Lower leg skin (tissue), 4 donors: ENCODE measurements at places on chromosomes 16 and 17. TPM values are rescaled to one million over a fixed set of nuclear protein-coding genes. Genes with fewer than 3 reads are reported as not detected.

Gene CBFA2T3
- total RNA-seq: 2.0 TPM

Gene CAMKK1
- 17.9 TPM for total RNA-seq

Gene TP53TG3F
- total RNA-seq: not detected

Gene KRTAP2-2
- 3.6 TPM for total RNA-seq

Gene FNDC8
- total RNA-seq: not detected

Gene CRLF3
- 16.8 TPM for total RNA-seq

Gene TTLL6
- not detected for total RNA-seq

Gene HCRT
- not detected for total RNA-seq

Gene INCA1
- 1.8 TPM for total RNA-seq

Gene MYH8
- not detected for total RNA-seq

Gene FOXN1
- 65.0 TPM for total RNA-seq

Gene UTS2R
- not detected for total RNA-seq

Gene ADAD2
- not detected for total RNA-seq

Gene KRTAP4-6
- total RNA-seq: 0.25 TPM

Gene NUPR1
- 275 TPM for total RNA-seq

Gene CTRB2
- not detected for total RNA-seq

- DNase-seq: no peak
Observed at GRCh38 chr17:954431-955164, 25.0 kb downstream of the NXN start.

DNA sequence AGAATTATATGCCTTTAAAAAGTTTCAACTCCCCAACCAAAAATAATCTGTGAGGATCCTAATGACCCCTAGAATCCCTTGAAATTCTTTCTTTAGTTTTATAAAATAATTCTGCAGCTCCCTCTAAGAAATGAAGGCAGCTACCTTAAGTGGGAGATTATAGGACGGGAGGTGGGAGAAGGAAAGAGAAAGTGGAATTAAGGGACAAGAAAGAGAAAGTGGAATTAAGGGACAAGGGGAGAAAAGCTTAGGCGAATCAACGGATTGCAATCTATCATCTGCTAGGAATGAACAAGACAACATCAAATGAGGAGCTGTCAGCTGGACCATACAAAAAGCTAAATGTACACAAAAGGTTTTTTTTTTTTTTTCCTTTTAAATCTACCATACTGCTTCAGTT, 262.0 kb downstream of the ZFHX3 start:
- DNase-seq: no peak

GRCh38 chr16:11029948-11030347, 85.6 kb downstream of the CLEC16A start:
- DNase-seq: no peak

DNA sequence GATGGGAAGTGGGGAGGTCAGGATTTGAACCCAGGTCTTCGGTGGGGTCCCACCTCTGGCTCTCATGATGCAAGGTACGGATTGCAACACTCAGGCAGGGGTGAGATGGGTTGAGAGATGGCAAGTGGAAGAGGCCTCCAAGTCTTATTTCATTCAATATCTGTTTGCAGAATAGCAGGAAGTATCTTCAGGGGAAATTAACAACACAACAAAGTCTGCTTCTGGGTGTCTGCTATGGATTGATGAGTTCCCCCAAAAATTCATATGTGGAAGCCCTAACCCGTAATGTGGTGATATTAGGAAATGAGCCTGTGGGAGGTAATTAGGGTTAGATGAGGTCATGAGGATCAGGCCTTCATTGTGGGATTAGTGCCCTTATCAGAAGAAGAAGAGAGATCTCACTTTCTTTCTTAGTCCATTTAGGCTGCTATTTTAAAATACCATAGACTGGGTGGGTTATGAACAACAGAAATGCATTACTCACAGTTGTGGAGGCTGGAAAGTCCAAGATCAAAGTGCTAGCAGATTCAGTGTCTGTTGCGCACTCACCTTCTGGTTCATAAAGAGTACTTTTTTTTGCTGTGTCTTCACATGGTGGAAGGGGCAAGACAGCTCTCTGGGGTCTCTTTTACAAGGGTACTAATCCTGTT, 4.4 kb upstream of the CD300H start:
- DNase-seq: no peak

- no peak for DNase-seq
Observed at GRCh38 chr17:32741381-32741780, 135.5 kb downstream of the MYO1D start.

- no peak for DNase-seq
Observed at GRCh38 chr16:49778202-49778930, 77.5 kb downstream of the ZNF423 start.

- DNase-seq: no peak
Observed at GRCh38 chr16:13269905-13270528, 368.6 kb downstream of the SHISA9 start.

GRCh38 chr16:53666786-53667415, 36.8 kb downstream of the RPGRIP1L start:
- no peak for DNase-seq

DNA sequence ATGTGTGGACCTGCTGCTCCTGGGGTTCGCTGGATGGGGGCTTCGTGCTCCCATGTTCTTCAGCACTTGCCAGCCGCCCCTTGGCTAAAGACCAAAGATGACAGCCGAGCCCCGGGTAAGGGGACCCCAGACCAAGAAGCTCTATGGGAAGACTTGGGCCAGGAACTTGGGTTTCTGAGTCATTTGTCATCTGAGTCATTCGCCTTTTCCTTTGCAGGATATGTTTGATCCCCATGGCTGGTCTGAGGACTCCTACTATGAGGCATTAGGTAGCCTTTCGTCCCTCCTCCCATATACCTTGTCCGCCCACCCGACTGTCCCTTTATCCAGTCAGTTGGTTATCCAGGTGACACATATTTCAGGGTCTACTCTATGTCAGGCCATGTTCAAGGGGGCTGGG, 17.7 kb upstream of the ITGB4 start:
- no peak for DNase-seq

GRCh38 chr16:53576904-53577303, 73.9 kb upstream of the AKTIP start:
- no peak for DNase-seq

DNA sequence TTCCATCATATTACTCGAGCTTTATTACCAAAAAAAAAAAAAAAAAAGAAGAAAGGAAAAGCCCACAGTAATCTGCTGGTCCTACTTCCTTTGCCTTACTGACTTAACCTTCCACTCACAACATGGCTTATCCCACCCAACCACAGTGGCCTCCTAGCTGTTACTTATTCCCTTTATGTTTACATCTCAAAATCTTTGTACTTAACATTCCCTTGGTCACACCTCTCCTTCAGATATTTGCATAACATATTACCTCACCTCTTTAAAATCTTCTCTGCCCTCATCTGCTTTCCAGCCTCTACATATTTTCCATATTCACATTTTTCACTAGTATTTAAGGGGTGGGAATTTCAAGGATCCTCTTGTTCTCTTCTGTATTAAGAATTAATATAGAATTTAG, 327.0 kb upstream of the TBX2 start:
- DNase-seq: no peak

DNA sequence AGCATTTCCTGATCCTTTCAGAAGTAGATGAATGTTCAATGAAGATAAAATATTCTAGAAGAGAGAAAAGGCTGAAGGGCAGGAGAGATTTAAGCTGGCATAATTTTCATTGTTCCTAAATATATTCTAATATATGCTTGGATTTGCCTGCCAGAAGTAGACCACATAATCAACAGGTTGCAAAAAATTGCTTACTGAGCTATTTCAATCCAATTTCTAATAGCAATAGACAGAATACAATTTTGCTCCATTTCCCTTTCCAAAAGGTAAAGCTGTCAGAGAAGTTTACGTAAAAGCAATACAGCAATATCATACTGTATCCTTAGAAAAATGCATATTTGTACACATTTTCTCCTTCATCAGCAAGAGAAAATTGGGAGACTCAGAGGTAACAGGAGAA, 237.3 kb downstream of the PMP22 start:
- no peak for DNase-seq

- peak; percentile 60 for DNase-seq
Observed at GRCh38 chr17:72234985-72235384, 114.2 kb downstream of the SOX9 start.

GRCh38 chr17:27475070-27475673, 18.9 kb downstream of the KSR1 start:
- no peak for DNase-seq

DNA sequence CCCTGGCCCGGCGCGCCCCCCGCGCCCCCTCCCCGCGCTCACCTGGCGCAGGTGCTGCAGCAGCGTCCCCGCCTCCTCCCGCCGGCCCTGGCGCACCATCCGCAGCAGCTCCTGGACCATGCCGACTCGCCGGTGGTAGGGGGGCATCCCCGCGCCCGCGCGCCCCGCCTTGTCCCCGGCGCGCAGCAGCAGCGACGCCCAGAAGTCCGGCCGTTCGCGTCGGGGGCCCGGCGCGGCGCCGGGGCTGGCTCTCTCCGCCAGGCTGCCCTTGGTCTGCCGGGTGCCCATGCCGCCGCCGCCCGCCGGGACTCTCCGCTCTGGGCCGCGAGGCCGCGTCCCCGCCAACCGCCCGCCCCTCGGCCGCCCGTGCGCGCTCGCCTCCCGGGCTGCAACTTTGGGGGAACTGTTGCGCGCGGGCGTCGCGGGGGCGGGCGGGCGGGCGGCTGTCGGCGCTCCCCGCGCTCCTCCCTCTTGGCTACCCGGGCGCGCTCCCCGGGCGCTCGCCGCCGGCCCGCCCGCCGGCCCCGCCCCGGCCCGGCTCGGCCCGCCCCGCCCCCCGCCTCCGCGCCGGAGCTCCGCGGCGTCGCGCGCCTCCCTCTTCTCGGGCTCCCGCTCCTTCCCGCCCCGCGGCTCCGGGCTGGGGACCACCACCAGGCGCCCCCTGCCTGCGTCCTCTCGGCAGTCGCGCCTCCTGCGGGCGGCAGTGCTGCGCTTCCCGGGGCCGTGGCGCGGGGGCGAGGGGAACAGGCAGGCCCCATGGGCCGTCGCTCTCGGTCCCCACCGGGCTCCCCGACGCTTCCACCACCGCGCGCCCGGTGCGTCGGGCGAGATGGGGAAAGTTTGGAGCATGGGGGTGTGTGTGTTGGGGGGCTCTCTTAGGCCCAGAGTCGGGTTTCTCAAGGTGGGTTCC, at the start of gene LRRC75A:
LRRC75A (minus strand) TSS at position 491 of the 910 bp plus-strand sequence; CDS start at position 288, 203 bp downstream.
- no peak for DNase-seq

- no peak for DNase-seq
Observed at GRCh38 chr16:79972053-79972704, 371.6 kb upstream of the MAF start.

GRCh38 chr17:7312432-7313087, 2.6 kb downstream of the GPS2 start:
- no peak for DNase-seq

- DNase-seq: no peak
Observed at GRCh38 chr17:27224526-27225315, 69.2 kb upstream of the WSB1 start.

GRCh38 chr16:1762196-1762878, 9.0 kb downstream of the NME3 start:
- DNase-seq: no peak

GRCh38 chr17:9488556-9488955, 87.1 kb downstream of the STX8 start:
- no peak for DNase-seq
